Fibroblast of mammary gland (primary cell): ENCODE measurements at places on chromosomes 5 and 9.
A peak's percentile ranks its signal among the peaks of the same experiment; 100 is the strongest.

GRCh38 chr9:88173378-88173999 is 35.2 kb upstream of the SPATA31C2 start:
- peak; percentile 81 for DNase-seq

DNA sequence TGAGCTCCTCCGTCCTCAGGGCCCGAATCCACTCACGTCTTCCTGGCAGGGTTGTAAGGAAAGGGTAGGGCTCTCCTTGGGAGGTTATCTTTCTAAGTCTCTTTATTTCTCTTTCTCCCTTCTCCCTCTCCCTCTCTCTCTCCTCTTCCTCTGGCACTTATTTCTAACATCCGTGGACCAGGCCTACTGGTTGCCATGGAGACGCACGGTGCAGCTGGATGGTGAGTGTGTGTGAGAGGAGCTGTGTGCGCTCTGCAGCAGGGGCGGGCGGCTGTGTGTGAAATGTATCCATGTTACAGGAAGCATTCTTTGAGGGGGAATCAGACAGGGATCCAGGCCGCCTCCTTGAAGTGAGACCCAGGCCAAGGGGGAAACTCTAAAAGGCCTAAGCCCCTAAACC is 32.2 kb downstream of the PCDH1 start:
- peak; percentile 49 for DNase-seq

GRCh38 chr5:22354956-22355355 is 498.2 kb downstream of the CDH12 start:
- DNase-seq, result no peak

- DNase-seq, result no peak
Measured at GRCh38 chr9:2128141-2128540, 113.0 kb downstream of the SMARCA2 start.

DNA sequence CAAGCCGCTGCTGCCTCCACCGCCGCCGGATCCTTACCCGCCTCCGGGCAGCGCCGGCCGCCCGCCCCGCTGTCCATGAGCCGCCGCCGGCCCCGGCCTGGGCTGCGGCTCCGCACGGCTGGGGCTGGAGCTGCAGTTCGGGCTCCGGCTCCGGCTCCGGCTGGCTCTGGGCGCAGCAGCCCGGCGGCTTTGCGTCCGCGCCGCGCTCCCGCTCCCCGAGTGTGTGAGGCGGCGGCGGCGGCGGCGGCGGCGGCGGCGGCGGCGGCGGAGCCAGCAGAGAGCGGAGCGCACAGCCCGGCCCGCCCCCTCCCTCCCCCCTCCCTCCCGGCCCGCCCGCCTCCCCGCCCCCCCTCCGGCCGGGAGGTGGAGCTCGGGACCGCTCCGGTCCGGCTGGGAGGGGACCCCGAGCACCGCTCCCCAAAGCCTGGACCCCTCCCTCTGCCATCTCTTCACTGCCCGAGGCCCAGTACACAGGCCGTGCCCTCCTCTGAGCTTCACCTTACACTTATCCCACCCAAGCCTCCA is at the start of gene PCDH1:
PCDH1 (minus strand) TSS at position 225 of the 525 bp plus-strand sequence; CDS start at position 77, 148 bp downstream.
- no peak for DNase-seq
